ENCODE measurements at places on chromosomes 5 and 9.

DNA sequence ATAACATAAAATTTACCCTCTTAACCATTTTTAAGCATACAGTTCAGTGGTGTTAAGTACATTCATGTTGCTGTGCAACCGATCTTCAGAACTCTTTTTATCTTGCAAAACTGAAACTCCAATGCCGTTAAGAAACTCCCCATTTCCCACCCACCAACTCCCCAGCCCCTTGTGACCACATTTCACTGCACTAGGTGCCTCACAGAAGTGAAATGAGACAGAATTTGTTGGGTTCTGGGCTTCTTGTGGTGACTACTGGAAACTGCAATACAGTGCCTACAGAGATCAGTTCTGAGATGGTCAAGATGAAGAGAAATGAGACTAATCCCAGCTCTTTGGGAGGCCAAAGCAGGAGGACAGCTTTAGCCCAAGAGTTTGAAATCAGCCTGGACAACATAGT is 202.1 kb upstream of the SLC30A5 start:
- no peak for DNase-seq

DNA sequence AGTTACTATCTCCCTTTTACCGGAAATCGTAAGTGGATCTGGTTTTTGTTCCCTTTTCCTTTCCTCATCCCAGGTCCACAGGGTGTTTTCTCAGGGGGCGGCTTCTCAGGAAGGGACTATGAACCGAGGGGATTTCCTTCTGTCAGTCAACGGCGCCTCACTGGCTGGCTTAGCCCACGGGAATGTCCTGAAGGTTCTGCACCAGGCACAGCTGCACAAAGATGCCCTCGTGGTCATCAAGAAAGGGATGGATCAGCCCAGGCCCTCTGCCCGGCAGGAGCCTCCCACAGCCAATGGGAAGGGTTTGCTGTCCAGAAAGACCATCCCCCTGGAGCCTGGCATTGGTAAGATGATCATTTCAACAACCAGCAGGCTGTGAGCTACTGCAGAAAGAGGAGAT is 75.8 kb downstream of the GOLPH3 start:
- no peak for DNase-seq

DNA sequence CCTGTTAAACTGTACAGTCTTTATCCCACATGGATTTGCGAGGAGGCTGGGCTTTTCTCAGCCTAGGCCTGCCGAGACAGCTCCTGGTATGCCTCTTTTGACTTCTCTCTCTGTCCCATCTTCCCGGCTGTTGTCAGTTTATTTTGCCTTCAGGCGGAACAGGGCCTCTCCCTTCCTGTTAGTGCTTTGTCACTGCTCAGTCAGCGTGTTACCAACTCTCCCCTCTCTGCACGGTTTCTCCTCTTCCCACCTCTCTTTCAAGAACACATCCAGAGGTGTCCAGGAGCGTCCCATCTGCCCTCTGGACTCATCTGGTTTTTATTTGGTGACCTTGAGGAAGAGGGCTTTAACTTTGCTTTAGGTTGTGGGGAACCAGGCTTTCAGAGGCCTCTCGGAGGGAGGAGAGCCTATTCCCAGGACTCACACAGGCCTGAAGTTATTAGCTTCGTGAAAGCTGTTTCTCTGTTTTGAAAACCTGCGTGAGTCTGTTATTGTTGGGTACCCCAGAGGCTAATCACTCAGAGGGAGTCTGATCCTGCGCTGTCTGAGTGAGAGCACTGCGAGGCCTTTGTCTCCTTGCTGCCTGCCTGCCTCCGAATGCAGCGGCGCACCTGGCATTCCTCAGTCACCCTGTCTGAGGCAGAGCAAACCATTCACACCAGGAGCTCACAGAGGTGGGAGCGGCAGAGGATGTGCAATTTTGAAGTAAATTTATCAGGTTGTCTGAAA is 234.4 kb upstream of the MPDZ start:
- no peak for DNase-seq

DNA sequence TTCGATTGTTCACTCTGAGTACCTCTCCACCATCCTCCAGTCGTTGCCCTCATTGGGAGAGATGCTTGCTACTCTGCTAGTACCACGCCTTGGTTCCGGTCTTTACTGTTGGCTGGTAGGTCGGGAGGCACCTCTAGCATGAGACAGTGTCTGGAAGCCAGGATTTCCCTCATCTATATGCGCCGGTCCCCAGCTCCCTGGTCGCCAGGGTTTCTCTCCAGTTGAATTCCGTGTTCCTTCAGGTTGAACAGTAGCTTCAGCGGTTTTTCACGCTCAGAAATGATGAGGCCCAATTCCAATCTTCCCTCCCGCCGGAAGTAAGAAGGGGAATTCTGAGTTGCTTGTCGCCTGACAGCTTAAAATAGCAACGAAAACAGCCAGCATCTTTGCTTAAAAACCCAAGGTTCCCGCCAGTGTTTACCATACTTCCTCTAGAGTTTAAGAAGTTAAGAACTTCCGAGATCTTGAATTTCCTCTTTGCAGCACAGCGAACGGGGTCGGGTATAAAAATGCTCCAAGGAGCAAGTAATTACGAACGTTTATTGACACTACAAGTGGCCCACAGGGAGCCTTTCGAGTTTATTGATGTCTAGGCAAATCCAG is 1.3 kb upstream of the ST8SIA4 start:
- DNase-seq, result no peak

GRCh38 chr9:129490583-129491486 is 130.1 kb downstream of the C9orf50 start:
- no peak for DNase-seq

GRCh38 chr9:37913480-37914153 is 9.7 kb upstream of the SLC25A51 start:
- DNase-seq, result peak; percentile 61

- DNase-seq, result no peak
Measured at GRCh38 chr5:60346393-60346792, 353.6 kb downstream of the DEPDC1B start.

- no peak for DNase-seq
Measured at GRCh38 chr9:129220771-129221170, 42.7 kb upstream of the IER5L start.

- no peak for DNase-seq
Measured at GRCh38 chr5:66442951-66443445, 153.2 kb upstream of the MAST4 start.

DNA sequence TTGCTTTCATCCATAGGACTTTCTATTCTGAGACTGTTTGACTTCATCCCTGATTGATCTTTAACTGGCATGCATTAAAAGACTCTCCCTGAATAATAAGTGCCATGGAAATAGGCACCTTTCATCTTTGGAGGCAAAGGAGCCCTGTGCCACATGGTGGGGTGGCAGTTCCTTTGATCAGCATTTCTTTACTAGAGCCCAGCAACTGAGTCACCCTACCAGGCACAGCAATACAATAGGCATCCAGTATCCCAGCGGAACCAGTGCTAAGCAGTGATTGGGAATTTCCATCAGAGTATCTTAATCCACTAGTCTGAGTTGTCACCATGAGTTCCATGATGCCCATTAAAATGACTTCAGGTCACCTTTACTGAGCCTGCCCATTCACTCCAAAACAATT is 476.1 kb upstream of the MPDZ start:
- DNase-seq, result no peak

DNA sequence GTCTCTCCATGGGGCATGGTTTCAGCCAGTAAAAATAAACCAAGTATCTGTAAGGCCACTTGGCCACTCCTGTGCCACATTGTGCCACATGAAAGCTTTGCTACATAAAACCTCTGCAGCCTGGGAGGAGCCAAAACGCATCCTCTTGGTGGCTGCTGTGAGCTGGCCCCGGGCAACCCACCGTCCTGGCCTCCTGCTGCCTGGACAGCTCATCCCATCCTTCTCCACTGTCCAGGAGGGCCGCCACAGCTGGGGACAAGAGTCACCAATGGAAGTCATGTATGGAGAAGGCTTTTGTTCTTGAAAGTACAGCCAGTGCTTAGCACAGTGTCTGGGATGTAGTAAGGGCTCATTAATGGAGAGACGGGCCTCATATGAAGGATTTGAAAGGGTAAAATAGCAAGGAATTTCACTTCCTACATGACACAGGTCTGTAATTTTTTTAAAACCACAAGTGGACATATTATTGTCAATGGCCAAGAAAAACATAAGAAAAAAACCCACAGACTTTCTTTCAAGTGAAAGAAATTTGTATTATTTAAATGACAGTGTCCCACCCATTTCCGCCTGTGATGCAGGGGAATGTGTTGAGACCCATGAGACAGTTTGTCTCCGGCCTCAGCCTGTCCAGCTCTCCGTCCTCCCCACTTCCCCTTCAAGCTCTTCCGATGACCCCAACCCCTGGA is 6.6 kb downstream of the PTGES start:
- DNase-seq, result no peak

- DNase-seq, result no peak
Measured at GRCh38 chr5:172902497-172903472, 56.4 kb upstream of the RPL26L1 start.
